Nucleus accumbens (tissue), 56 donors: ENCODE measurements at places on chromosomes 3 and 15.

DNA sequence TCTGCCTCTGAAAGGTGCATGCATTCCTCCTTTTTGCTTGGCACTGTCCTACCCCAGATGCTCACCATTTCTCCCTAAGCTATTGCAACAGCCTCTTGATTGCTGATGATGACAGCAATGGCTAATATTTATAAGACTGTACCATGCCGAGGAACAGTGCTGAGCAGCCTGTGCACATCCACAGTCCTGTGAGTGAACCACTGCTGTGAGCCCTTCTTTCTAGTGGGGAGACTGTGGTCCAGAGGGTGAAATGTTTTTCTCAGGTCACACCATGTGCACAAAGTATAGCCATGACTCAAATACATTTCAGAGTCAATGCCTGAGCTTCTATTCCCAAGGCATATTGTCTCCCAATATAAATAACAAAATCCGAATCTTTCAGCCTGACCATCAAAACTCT is 231.2 kb upstream of the LRTM1 start:
- no peak for DNase-seq

GRCh38 chr15:50163719-50164410 is 18.1 kb upstream of the SLC27A2 start:
- DNase-seq, result no peak

DNA sequence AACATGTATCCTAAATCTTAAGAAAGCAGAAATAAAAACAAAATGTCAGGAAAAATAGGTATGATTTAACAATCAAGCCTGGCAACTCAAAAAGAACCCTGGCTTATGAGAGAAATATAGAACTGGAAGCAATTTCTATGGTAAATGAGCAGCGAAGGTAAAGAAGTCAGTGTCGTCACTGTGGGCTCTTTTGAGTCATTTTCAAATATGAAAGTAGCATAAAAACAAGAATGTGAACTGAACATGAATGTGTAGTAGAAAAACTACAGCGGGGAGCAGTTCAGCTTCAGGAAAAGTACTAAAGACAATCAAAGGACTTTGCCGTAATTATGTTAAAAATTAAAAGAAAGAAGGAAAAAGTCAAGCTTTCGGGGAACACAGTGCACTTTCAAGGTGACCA is 17.5 kb downstream of the LSG1 start:
- no peak for DNase-seq

DNA sequence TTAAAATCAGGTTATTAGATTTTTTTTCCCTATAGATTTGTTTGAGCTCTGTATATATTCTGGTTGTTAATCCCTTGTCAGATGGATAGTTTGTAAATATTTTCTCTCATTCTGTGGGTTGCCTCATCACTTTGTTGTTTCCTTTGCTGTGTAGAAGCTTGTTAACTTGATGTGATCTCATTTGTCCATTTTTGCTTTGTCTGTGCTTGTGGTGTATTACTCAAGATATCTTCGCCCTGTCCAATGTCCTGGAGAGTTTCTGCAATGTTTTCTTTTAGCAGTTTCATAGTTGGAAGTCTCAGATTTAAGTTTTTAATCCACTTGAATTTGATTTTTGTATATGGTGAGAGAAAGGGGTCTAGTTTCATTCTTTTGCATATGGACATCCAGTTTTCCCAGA is 699.1 kb downstream of the NAALADL2 start:
- DNase-seq, result no peak

- no peak for DNase-seq
These were observed 12.1 kb downstream of the B4GALT4 start for GRCh38 chr3:119228373-119229145.

GRCh38 chr3:175065497-175065896 is 206.4 kb downstream of the NAALADL2 start:
- no peak for DNase-seq

GRCh38 chr3:155673421-155673820 is 71.5 kb downstream of the PLCH1 start:
- no peak for DNase-seq

DNA sequence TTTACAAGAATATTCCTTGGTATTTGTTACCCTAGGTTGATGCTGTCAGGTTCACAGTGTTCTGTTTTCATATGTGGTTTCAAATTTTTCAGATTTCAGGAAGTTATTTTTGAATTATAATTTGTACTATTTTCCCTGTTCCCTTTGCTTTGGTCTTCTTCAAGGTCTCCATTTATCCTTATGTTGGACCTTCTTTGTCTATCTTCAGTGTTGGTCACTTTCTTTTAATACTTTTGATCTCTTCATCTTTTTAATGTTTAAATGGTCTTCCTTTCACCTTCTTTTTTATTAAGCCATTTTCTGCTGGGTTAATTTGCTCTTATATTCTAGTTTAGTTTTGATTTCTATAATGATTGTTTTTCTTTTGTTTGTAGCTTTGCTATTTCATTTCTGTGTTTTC is 61.3 kb downstream of the KLHL25 start:
- DNase-seq, result no peak

DNA sequence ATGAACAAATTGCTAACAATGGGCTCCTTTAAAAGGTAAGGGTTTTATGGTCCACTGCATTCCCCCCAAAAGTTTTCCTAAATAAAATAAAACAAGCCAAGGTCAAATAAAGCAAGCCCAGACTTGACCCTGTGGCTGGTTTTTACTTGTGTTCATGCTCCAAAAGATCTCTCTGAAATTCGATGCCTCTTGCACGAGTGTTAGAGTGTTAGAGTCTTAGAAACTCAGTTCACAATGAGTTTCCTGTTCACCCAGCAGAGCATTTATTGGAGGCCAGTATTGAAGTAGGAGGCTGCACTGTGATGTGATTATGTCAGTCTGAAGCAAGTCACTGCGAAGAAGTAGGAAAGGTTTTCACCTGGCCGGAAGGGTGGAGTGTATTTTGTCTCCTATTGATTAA is 59.9 kb upstream of the LRTM1 start:
- no peak for DNase-seq

DNA sequence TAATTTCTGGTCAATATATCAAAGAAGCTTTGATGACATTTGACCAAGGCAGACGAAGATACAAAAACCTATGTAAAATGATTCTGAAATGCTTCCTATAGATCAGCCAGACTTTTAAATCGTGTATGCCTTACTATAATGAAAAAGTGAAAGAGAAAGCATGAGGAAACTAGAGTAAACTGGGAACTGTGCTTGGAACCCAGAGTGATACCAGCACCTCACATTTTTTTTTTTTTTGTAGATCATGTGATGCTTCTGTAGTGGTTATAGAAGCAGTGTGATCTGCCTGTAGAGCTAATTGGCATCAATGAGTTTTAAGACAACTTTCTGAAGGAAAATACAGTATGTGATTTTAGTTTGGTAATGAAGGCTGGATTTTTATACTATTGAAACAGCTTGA is 150.7 kb downstream of the NLGN1 start:
- no peak for DNase-seq

DNA sequence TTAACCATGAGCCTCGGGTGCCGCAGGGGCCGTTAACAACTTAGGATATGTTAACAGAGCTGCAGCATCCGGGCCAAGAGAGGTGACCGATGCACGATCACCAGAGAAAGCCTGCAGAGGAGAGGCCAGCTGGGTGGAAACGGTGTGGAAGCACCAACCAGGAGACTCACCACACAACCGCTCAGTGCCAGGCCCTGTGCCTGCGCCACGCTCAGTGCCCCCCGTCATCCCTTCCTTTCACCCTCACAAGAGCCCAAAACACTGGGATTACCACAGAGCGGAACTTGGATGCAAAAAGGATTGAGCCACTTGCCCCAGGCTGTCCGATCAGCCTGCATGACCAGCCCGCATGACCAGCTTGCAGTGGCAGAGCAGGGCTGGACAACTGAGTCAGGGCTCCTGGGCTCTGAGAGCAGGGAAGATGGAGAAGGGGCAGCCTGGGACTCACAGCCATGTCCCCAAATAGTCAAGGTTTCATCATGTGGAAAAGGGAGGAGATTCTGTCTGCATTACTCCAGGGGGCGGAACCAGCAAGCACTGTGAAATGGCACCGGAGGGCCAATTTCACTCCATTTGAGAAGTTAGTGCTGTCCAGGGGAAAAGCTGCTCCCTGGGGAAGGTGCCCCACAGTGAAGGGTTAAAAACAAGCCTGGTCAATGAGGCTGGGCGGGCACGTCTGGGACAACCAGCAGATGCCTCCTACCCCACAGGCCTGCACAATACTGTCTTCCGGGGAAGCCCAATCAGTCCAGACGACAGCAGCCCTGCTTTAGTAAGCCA is 156.8 kb downstream of the ATP10A start:
- DNase-seq, result no peak

DNA sequence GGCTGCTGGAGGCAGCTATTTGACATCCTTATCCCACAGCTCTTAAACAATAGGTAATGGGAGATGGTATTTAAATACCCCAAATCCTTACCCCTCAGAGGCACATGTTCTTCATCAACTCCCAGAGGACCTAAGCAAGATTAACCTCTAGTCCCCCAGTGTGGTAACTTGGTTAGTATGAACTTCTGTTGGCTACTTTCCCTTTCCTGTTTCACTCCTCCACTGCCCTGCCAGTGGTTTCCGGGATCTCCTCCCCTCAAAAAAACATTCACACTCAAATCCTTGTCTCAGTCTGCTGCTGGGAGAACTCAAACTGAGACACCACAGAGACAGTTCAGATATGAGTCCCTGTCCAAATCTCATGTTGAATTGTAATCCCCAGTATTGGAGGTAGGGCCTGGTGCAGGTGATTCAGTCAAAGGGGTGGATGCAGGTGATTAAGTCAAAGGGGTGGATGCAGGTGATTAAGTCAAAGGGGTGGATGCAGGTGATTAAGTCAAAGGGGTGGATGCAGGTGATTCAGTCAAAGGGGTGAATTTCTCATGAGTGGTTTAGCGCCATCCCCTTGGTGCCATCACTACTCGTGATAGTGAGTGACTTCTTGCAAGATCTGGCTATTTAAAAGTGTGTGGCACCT is 335.0 kb upstream of the CTNNB1 start:
- no peak for DNase-seq

- no peak for DNase-seq
These were observed 10.8 kb downstream of the STRA6 start for GRCh38 chr15:74191798-74192197.

DNA sequence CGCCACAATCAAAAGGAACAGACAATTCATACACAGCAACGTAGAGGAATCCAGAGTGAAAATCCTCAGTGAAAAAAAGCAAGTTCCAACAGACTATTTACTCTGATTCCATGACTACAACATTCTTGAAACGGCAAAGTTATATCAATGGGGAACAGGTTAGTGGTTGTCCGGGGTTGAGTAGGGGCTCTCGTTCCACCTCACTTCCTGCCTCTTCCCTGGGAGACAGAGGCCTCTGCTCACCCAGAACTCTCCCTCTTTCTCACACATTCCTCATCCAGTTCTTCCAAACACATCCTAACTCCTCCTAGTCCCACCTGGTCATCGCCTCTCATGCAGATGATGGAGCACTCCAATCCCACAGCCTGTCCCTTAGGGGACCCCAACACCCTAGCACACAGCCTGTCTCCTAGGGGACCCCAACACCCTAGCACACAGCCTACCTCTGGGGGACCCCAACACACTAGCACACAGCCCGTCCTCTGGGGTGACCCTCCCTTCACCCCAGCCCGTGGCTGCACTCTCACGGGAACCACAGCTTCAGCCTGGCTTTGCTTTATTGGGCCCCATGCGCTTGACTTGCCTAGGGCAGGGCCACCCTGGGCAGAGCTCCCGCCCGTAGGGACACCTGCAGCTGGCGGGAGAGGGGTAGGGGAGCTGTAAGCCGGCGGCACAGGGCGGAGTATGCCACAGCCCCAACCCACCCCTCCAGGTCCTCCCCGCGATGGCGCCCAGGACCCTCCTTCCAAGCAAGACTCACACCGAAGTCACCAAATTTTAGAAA is 5.2 kb downstream of the OCA2 start:
- no peak for DNase-seq

DNA sequence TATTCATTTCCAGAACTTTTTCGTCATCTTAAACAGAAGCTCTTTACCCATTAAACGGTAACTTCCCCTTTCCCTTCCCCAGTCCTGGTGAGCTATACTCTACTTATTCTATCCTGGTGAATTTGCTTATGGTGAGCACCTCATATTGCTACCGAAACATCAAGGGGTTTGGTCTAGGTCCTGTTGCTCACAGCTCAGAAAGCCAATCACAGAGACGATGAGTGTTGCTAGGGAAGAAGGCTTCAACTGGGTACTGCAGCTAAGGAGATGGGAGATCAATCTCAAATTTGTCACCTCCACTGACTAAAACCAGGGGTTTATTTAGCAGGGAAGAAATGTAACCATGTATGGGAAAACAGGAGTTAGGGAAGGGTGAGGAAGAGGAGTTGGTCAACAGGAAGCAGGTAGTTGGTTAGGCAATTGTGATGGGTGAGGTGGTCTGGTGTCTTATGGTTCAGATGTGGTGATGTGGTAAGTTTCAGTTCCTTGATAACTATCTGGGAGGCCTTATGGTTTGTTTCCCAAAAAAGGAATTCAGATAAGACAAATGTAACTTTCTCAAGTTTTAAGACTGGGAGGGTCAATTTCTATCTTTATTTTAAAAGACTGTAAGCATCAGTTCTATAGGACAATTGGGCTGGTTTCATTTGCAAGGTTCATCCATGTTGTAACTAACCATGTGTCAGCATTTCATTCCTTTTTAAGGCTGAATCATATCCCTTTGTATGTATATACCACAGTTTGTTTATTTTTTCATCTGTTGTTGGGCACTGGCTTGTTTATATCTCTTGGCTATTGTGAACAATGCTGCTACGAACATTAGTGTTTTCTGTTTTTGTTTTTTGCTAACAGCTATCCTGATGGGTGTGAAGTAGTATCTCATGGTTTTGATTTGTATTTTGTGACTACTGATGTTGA is 24.3 kb downstream of the ARHGAP11B start:
- DNase-seq, result no peak

- no peak for DNase-seq
These were observed 443.2 kb upstream of the AZI2 start for GRCh38 chr3:28791713-28792255.

DNA sequence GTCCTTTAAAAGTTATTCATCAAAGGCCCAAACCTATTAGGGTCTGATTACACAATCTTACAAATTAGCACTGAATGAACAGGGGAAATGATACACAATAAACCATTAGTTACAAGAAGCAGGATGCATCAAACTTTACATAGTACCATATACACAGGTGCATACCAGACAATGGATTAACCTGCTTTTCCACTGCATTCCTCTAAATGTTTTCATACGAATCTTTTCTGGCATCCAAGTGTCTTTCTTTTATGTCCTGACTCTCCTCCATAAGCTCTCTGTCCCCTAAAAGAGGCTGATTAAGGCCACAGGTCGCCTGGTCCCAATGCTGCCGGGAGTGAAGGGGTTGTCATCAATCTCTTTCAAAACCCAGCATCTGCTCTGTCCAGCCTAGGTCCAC is 11.4 kb downstream of the FBN1 start:
- DNase-seq, result no peak

GRCh38 chr3:51375571-51375970 is 9.5 kb upstream of the MANF start:
- no peak for DNase-seq

- DNase-seq, result peak; percentile 41
These were observed 94.9 kb downstream of the BCHE start for GRCh38 chr3:165742351-165742750.

GRCh38 chr3:15462451-15462850 is 35.1 kb downstream of the EAF1 start:
- DNase-seq, result no peak
